Activated T-cell treated with anti-CD3 and anti-CD28 coated beads for 48 hours (primary cell): ENCODE measurements at places on chromosomes 7 and 10.
A peak's percentile ranks its signal among the peaks of the same experiment; 100 is the strongest.

DNA sequence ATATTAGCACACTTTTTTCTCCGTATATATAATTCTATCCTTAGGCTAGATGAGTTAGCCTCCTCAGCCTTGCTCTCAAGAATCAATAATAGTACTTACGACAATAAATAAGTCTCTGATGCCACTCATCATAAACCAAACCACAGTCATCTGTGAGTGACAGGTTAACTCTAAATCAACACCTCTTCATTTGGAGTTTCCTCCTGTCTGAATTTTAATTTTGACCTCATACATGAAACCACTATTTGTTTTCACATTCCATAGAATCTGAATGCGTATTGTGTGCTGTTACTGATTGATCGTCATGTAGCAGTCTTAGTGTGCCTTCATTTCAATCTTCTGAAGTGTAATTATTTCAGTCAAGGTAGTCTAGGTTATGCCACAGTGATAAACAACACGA lies 85.8 kb downstream of the HGF start:
- DNase-seq: no peak

- DNase-seq: peak; percentile 77
Observed at GRCh38 chr7:131105799-131106680, 221.6 kb upstream of the MKLN1 start.

- DNase-seq: no peak
Observed at GRCh38 chr10:4810092-4810491, 15.9 kb upstream of the AKR1E2 start.

GRCh38 chr7:78578686-78579085 lies 780.1 kb downstream of the PHTF2 start:
- DNase-seq: no peak

- DNase-seq: no peak
Observed at GRCh38 chr7:106075937-106076336, 36.2 kb downstream of the SYPL1 start.

DNA sequence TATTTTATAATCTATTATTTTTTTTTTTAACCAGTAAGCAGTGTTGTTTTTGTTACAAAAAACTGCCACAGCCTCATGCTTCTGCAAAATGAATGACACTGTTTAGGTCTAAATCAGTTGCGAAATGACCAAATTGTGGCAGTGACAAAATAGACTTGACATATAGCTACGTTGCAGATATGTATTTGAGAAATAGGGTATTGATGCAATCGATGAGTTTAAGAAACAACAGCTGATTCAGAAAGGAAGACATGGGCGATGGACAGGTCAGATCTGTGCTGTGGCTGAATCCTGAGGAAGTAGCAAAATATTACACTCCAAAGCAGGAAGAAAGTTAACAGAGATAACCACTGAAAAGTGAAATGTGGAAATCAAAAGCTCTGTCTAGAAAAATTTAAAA lies 89.0 kb upstream of the STEAP4 start:
- DNase-seq: no peak

GRCh38 chr7:144820552-144820951 lies 15.3 kb downstream of the TPK1 start:
- no peak for DNase-seq

GRCh38 chr7:138030679-138031351 lies 28.9 kb upstream of the CREB3L2 start:
- no peak for DNase-seq

- DNase-seq: peak; percentile 93
Observed at GRCh38 chr7:5822742-5823503, 41.5 kb upstream of the RNF216 start.

GRCh38 chr7:51011710-51012350 lies 229.1 kb upstream of the GRB10 start:
- DNase-seq: no peak

DNA sequence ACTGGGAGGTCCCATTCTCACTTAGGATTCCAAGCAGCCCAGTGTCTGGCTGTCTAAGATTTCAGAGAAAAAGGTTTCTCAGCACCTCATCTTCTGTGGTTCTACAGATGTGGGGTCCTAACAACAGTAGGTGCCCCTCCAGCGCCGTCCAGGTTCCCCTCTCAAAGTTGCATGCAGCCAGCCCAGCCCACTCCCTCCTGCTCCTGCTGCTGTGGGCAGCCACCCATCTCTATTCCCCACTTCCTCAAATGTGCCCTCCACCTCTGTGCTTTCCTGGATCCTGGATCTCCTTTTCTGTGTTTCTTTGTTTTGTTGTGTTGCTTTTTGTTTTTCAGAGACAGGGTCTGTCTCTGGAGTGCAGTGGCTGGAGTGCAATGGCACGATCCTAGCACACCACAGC lies 13.3 kb upstream of the SLC18A3 start:
- no peak for DNase-seq

GRCh38 chr7:20713792-20714191 lies 72.9 kb downstream of the SP8 start:
- DNase-seq: no peak

- no peak for DNase-seq
Observed at GRCh38 chr7:159144758-159145489, at the start of gene VIPR2. Gene VIPR2, minus strand, starts transcription at chr7:159144867. Its CDS starts 96 bp downstream, at chr7:159144771.

GRCh38 chr7:104643587-104644217 lies 315.3 kb downstream of the LHFPL3 start:
- DNase-seq: no peak

DNA sequence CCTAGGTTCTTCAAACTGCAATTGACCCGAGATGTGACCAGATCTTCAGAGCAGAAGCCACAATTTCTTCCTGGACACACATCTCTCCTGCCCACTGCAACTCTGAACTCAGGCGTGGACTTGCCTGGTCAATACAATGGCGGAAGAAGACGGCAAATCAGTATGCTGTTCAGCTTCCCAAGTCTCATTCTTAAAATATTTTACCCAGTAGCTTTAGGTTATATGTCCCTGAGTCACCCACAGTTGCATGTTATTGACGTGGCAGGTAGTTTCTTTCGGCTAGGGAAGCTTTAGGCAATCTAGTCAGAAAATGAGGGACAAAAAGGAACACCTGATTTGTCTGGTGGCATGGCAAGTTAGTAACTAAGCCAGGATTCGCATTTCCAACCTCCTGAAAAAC lies 22.5 kb downstream of the CEP41 start:
- no peak for DNase-seq

DNA sequence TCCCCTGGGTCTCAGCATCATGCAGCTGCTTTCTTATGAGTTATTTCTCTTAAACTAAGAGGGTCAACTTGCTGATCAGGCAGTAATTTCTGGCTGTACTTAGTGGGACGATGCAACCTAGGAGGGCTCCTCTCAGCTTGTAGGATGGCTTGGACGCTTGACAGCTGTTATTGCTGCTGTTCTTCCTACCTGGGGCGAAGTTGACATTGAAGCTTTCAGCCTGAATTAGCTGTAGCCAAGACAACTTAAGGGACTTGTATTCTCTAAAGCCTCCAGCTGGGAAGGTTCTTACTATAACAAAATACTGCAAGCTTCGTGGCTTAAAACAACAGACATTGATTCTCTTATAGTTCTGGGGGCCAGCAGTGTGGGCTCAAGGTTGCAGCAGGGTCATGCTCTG lies 224.9 kb downstream of the ACTR3B start:
- DNase-seq: no peak

GRCh38 chr7:147798001-147798400 lies 792.6 kb upstream of the C7orf33 start:
- DNase-seq: no peak

DNA sequence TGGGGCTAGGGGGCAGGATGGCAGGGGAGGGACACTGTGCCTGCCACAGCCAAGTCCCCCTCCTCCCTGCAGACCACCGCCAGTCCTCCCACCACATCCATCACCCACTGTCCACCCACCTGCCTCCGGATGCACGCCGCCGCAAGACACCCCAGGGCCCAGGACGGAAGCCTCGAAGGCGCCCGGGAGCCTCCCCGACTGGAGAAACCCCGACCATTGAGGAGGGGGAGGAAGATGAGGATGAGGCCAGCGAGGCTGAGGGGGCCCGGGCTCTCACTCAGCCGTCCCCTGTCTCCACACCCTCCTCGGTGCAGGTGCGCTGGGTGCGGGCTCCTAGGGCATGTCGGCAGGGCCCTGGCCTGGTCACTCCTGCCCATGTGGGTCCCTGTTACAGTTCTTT lies 5.1 kb downstream of the SLC4A2 start:
- no peak for DNase-seq

DNA sequence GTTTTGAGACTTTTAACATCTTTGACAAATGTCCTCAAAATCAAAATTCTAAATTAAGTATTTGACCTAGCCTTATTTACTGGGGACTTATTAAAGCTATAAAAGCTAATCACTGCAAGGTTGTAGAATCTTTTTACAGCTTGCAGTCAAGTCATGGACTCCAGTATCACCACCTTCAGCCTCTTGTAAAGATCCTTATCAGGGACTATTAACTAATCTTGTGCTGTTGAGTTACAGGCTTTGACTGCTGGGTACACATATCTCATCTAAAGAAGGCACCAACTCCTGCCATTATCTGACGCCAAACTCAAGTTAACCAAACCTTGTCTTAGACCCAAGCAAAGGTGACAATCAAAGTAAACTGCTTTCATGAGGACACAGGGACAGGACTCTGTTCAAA lies 621.0 kb upstream of the IGFBP3 start:
- DNase-seq: no peak

DNA sequence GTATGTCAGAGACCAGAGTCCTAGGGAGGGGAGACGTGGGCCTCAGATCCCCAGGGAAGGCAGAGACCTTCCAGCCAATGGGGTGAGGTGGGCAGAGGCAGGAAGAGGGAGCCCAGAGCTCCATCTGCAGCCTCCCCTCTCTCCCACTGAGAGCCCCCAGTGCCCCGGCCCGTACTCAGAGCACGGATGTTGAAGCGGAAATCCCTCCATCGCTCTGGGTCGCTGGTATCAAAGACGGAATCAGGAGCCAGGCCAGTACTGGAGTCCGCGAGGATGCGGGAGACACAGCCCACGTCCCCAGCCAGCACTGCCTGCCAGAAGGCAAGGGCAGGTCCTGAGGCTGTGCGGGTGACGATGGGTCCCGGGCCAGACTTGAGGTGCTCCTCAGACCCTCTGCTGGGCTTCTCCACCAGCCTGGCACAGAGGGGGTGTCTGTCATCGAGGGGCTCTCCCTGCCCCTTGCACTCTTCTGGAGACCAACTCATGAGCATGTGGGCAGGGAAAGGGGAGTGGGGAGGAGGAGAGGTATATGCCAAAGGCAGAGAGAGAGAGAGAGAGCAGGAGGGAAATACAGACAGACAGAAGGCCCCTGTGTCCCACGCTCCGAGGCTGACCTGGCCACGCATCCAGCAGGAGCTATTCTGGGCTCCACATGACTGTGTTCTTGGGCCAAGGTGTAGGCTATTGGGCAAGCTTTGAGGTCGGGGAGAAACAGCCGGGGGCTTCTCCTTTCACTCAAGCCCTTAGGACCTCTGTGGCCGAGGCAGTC lies at the start of gene ASB10:
TSS of gene ASB10 (minus strand) at position 611 of the 769 bp plus-strand sequence. CDS start at position 491, 120 bp downstream.
- no peak for DNase-seq

DNA sequence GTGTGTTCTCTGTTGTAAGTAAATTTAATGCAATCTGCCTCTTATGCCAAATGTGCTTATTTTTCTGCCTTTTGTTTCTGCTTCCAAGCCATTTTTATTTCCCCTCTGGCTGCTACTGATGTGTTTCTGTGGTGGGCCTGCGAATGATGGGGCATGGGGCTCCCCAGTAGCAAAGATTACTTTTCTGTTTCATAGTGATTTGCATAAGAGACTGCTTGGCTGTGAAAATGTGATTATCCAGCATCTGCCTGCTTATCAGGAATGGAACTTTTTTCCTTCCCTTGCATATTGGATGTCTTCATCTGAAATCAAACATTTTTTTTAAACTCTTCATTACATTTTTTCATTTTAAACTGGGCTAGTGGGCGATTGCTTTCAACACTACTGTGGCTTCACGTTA lies 57.7 kb upstream of the BTBD16 start:
- DNase-seq: no peak

GRCh38 chr7:1104516-1105179 lies 16.7 kb downstream of the GPER1 start:
- no peak for DNase-seq

DNA sequence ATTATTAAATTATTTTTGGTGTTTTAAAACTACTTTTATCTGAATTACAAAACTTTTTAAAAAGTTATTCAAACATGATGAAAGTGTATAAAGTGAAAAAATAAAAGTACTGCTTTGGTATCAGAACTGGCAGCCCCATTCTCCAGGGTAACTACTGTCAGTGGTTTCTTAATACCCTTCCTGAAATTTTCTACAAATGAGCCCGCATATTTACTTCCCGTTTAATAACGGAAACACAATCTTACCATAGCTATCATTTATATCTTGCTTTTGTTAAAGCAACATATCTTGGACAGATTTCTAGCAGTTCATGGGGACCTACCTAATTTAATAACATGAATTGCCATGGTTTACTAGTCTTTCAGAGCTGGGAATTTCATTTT lies 249.9 kb downstream of the RNLS start:
- no peak for DNase-seq

GRCh38 chr10:74118804-74119203 lies 31.8 kb downstream of the AP3M1 start:
- DNase-seq: no peak

- DNase-seq: no peak
Observed at GRCh38 chr7:155486783-155487508, 29.0 kb downstream of the EN2 start.
